ENCODE measurements at places on chromosomes 6 and 20.

GRCh38 chr20:11158146-11158545 is 484.3 kb upstream of the JAG1 start:
- DNase-seq, result no peak

- DNase-seq, result no peak
Measured at GRCh38 chr6:3542032-3542640, 85.3 kb upstream of the SLC22A23 start.

GRCh38 chr6:116376149-116376548 is 5.4 kb downstream of the DSE start:
- no peak for DNase-seq

DNA sequence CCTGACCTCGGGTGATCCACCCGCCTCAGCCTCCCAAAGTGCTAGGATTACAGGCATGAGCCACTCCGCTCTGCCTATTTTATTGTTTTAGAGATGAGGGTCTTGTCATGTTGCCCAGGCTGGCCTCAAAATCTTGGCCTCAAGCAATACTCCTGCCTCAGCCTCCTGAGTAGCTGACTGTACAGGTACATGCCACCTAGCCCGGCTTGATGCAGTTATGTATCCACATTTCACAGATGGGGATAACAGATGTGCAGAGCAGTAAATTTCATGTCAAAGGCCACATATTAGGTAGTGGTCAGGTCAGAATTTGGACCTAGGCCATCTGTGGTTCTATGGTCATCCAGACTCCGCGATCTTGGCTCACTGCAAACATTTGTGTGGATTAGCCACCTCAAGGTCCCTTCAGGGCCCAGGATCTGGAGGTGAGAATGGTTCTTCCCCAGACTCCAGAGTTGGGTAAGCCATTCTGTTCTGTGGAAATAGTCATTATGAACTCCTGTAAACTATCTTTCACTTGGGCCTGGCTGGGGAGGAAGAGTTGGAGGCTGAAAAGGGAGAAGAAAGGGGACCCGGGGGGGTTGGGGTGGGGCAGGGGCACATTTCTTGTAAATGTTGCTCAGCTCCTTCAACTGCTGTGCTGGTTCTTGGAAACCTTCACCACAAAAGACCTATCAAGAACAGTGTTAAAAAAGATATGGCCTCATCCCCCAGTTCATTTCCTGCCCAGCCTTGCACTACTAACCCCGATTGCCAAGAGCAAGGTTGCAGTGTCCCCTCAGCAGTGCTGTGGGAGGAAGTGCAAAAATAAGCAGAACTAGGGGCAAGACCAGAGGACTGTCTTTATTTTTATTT is 13.0 kb downstream of the PIM1 start:
- DNase-seq, result peak; percentile 19

- no peak for DNase-seq
Measured at GRCh38 chr20:50142812-50143211, 10.7 kb downstream of the PEDS1 start.

DNA sequence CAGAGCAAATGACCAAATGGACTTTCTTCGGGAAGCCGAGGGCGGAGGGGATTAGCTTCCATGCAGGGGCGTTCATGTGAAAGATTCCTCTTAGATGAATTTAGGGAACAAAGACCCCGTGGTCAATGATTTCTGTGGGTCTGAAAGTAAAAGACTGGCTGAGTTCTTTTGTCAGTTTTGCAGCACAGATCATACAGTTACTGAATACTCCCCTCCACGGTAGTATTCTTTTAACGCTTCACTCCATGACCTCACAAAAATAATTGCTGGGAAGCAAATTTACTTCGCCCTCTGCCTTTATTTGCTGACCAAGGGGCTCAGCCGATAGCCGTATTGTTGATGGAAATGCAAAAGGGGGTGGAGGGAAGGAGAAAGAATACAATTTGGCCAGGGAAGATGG is 86.0 kb upstream of the SALL4 start:
- no peak for DNase-seq

GRCh38 chr6:148757944-148758480 is 11.2 kb downstream of the UST start:
- DNase-seq, result no peak

GRCh38 chr6:114714836-114715507 is 372.1 kb upstream of the HS3ST5 start:
- DNase-seq, result no peak

DNA sequence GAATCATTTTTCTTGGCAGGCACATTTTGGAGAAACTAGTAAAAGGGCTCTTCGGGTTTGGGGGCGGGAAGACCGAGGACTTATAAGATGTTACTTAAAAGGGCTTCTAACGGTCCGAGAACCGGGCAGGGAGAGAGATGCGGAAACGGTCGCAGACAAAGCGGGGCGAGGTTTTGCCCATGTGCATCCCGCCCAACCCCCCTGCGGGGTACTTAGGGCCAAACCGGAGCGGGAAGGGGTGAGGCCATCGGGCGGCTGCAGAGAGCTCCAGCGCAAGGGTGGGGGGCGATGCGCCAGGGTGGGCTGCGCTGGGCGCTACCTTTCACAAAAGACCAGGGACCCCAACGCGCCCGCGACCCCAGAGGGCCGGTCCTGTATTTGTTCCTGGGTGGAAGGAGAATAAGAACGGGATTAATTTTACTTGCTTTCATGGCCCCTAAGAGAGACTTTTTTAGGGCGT is 616 bp downstream of the TUBB start:
- peak; percentile 56 for DNase-seq

- no peak for DNase-seq
Measured at GRCh38 chr20:58306421-58307261, 2.9 kb upstream of the RAB22A start.

DNA sequence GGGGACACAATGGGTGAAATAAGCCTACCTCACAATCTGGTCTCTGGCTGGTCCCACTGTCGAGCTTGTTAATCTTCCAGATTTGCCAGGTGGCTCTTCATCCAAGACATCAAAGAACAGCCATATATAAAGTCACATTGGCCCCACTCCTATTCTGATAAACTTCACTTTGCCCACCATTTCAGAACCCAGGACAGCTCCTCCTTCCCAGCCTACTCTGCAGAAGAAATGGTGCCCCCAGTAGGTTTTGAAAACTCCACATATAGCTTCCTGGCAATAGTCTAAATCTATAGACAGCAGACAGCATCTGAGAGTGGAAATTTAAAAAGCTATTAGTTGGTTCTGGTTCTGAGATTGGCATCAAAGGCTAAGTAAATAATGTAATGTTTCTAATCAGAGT is 143.1 kb upstream of the PCSK2 start:
- no peak for DNase-seq

DNA sequence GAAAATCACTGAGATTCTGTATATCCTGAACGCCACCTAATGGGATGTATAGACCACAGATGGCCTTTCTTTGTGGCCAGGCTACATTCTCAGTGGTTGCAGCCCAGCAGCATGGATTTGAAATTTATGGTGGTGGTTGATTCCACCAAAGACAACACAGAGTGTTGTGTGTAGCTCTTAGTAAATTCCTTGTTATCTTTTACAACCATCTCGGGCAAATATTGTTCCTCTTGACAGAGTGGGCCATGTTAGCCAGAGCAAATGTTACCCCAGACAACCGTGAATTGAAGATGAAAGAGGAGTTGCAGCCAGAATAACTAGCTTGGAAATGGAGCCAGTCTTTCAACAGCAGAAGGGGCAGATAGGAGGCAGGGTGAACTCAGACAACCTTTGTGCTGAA is 39.5 kb downstream of the SLC24A3 start:
- DNase-seq, result no peak

GRCh38 chr6:50145125-50145524 is 95.4 kb upstream of the DEFB112 start:
- DNase-seq, result no peak

DNA sequence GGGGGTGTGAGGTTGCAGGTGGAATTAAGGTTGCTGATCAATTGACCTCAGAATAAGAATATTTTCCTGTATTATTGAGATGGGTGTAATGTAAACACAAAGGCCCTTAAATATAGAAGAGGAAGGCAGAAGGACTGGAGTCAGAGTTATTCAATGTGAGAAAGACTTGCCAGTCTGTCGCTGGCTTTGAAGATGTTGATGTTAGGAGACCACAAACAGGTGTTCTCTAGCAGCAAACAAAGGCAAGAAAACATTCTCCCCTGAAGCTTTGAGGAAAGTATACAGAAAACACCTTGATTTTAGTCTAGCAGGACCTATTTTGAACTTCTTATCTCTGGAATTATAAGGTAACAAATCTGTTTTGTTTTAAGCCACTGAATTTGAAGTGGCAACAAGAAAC is 138.9 kb upstream of the PTPRK start:
- DNase-seq, result no peak

DNA sequence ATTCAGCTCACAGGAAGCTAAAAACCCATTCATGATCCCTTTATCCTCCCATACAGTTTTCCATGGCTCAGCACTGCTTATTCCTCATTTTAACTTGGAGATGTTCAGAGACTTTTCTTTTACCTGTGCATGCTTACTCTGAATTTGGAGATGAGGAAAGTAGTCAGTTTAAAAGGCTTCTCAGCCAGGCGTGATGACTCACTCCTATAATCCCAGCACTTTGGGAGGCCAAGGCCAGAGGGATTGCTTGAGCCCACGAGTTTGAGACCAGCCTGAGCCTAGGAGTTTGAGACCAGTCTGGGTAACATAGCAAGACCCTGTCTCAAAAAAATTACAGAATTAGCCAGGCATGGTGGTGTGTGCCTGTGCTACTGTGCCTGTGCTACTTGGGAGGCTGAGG is 30.3 kb upstream of the TMEM217 start:
- no peak for DNase-seq

- no peak for DNase-seq
Measured at GRCh38 chr6:144330017-144330987, 45.2 kb downstream of the UTRN start.

DNA sequence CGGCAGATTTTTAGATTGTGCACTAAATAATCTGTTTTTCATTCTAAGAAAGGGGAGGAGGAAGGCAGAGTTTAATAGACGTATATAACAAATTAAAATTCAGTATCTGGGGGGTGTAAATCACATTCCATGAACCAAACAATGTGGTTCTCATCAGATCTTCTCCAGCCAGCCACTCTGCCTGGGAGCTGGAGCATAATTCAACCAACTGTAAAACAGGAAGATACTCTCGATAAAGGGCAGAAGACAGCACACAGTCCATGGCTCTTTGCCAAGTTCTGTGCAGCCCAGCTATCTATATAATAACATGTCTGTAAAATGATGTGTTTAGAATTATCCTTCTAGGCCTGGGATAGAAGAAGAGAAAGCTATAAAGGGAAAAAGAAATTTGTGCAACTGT is 289.9 kb upstream of the ZFP64 start:
- no peak for DNase-seq

- DNase-seq, result no peak
Measured at GRCh38 chr6:107729098-107729497, 95.0 kb downstream of the SCML4 start.

GRCh38 chr6:31734821-31735406 is 1.4 kb downstream of the CLIC1 start:
- DNase-seq, result no peak

DNA sequence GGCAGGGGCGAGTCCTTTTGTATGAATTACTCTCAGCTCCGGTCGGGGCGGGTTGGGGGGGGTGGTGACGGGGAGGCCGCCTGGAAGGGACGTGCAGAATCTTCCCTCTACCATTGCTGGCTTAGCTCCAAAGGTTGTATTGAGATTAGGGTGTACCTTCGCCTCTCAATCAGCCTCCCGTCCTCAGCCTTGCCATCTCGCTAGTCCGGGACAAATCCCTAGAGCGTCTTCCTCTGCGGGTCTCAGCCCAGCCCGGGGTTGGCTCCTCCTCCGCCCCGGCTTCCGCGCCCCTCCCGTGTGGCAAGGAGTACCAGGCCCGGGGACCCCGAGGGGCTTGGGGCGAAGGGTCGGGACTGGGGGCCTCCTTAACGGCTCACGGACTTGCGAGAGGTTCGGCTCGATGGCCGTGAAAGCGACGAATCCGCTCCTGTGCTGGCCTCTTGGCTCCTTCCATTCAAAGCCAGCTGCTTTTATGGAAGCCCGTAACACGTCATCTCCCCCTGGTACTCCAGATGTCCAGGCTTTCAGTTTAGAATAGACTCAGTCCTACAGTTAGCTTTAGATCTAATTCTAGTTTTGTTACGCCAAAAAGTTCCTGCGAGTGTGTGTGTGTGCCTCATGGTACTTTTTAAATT is 636 bp upstream of the EEF1A1 start:
- DNase-seq, result peak; percentile 85

- no peak for DNase-seq
Measured at GRCh38 chr6:52317841-52318581, 33.5 kb upstream of the MCM3 start.

DNA sequence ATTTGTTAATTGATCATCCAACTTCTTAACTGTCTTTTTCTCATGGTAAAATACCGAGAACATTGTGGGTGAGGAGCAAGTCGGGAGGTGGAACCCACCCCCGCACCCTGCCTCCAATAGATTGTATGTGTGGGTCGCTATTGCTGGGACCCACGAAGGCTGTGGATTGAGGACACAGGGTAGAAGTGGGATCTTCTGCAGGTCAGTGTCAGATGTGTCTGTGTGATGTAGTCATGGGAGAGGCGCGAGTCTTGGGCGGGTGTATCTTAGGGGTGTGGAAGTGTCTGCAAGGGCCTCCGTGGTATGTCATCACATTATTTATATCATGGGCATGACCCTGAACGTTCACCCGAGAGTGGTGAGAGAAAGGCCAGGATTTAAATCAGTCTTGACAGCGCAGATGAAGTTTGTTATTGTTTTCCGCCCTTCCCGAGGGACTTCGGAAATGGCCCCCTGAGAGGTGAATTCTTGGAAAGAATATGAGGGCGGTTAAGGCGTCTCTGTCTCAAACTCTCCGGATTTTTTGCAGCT is 472 bp upstream of the PAQR8 start:
- no peak for DNase-seq

DNA sequence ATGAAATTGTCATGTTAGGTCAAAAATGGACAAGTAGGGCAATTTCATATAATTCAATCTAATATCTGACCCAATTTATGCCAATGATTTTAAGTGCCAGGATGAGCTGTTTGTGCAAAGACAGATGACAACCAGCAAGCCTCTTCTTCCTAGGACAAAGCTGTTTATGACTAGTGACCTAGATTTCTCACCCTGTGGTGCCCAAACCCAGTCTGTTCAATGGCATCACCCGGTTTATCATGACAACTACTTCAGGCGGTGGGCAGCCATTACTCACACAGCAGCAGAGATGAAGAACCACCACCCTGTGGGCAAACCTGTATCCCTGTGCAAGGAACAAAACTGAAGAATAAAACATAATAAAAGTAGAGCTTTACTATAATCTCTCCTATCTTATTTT is 59.0 kb downstream of the MAP7 start:
- no peak for DNase-seq

DNA sequence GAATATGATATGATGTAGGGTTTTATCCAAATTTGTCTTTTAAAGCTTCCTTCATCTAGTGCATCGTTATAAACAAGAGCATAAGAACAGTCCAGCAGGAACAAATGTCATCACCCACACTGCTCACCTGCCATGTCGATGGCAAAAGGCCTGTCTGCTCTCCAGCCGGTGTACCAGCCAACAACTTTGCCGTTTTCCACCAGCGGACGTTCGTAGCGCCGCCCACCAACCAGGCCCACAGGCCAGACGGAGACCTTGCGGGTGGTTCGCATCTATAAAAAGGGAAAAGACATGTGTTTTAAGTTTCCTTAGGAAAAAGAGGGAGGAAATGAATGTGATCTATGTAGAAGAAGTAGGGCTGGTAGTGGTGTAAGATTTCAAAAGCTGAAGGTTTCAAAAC is 62.9 kb downstream of the B3GAT2 start:
- DNase-seq, result no peak

GRCh38 chr6:42193491-42193894 is 1.3 kb downstream of the GUCA1B start:
- DNase-seq, result no peak

Data from midbrain (tissue), 1 donor.